IMR-90 (cell line): ENCODE measurements at places on chromosomes 16 and 17.

GRCh38 chr16:27717726-27718125 lies 167.8 kb downstream of the KATNIP start:
- no peaks in the 10 kb centered on the region for H3K27me3 ChIP-seq
- H3K4me3 ChIP-seq: no peak overlapping the region
- H3K4me1 ChIP-seq: no peaks in the 10 kb centered on the region; the same call in 1 of the 2 replicates
- DNase-seq: no peak
- H3K27ac ChIP-seq: no peak overlapping the region

DNA sequence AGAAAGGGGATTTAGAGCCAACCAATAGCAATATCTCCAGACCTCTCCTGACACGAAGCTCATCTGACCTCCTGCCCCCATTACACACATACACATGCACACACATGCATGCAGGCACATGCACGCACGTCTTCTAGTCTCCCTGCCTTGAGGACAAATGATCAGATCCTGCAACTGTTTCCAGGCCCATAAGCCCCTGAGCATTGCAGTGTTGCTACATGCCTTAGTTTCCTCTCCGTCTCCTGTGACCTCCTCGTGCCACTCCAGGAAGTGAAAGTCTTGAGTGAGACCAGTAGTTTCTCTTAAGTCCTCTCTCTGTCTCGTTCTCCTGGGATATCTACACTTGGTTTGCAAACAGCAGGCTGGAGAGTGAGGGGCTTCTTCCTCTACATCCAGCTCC lies 8.2 kb downstream of the CIITA start:
- DNase-seq: no peak
- H3K36me3 ChIP-seq: no peaks in the 10 kb centered on the region
- H3K27me3 ChIP-seq: peaks cover 33% of the 10 kb centered on the region
- H3K4me3 ChIP-seq: no peak overlapping the region
- no peaks in the 10 kb centered on the region for H3K4me1 ChIP-seq
- no peak overlapping the region for H3K27ac ChIP-seq

DNA sequence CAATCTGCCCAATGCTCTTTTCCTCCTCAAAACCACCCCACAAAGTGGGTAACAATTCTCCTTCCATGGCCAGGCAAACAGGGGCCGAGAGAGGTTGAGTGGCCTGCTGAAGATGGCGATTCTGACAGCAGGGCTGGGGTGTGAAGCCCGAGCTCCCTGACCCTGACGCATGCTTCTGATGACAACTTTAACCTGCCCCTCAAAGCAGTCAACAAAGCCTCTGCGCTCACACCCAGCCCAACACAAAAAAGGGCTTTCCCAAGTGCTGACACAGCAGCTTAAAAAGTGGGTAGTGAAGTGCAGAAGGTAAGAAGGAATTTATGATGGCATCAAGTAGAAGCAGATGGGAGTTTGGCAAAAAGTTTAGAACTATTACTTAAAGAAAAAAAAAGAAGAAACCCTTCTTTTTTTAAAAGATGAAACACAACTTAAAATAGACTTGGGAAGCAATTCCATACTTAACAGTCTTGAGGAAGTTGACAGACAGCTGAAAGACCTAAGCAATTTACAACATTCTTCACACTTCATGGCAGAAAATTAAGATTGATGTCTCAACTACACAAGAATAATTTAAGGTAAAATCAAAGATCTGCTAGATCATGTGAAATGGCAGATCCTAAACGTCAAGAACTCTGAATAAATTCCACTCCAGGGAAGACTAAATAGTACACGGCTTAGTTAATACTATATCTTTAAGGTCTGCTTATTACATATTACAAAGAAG lies 133.9 kb downstream of the PARN start:
- H3K4me3 ChIP-seq: no peak overlapping the region
- no peak for DNase-seq
- peaks cover 8% of the 10 kb centered on the region for H3K4me1 ChIP-seq
- no peaks in the 10 kb centered on the region for H3K27me3 ChIP-seq

- H3K4me3 ChIP-seq: no peak overlapping the region
- H3K27ac ChIP-seq: no peak overlapping the region
- H3K4me1 ChIP-seq: peaks cover 21% of the 10 kb centered on the region
- H3K36me3 ChIP-seq: peaks cover 37% of the 10 kb centered on the region
Measured at GRCh38 chr16:89564476-89565255, 4.2 kb downstream of the RPL13 start.

- H3K4me1 ChIP-seq: no peaks in the 10 kb centered on the region
- H3K27ac ChIP-seq: no peak overlapping the region
- DNase-seq: no peak
- no peak overlapping the region for H3K4me3 ChIP-seq
Measured at GRCh38 chr16:81276323-81276722, 37.8 kb downstream of the BCO1 start.
